ENCODE measurements at places on chromosomes 4 and X. TPM values are rescaled to one million over a fixed set of nuclear protein-coding genes. Genes with fewer than 3 reads are reported as not detected.
A peak's percentile ranks its signal among the peaks of the same experiment; 100 is the strongest.

Gene TRIM61
- 0.23 TPM for total RNA-seq

Gene MAGEA9B
- not detected for total RNA-seq

Gene FGA
- total RNA-seq = 0.53 TPM

Gene GATA1
- total RNA-seq = not detected

Gene RPGR
- 5.9 TPM for total RNA-seq

Gene CCSER1
- total RNA-seq = 9.2 TPM

Gene NLGN4X
- total RNA-seq = 24.0 TPM

Gene PRR32
- total RNA-seq = 0.34 TPM

DNA sequence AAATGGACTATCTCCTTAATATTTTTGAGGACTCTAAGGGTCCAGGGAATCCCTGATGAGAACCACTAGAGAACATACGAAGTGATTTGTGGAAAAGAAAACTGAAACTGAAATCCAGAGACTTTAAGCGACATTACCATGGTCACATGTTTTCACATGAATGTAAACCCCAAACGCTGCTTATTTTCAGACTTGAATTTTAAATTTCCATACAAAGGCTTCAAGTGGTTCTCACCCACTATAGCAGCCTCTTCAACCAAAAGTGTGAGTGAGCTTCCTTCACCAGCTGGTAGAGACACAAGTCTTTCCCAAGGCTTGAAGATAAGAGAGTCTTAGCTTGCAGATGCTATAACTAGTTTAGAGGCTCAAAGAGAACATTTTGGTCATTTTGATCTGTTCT lies 232.7 kb downstream of the MGST2 start:
- ATAC-seq = no peak

GRCh38 chr4:109465069-109465468 lies 31.5 kb downstream of the SEC24B start:
- no peak for ATAC-seq

GRCh38 chr4:147761218-147761883 lies 29.5 kb downstream of the ARHGAP10 start:
- ATAC-seq = no peak

- ATAC-seq = no peak
Measured at GRCh38 chr4:53703267-53703655, 112.0 kb upstream of the LNX1 start.

GRCh38 chrX:2875798-2876399 lies 47.2 kb downstream of the GYG2 start:
- ATAC-seq = no peak

- no peak for ATAC-seq
Measured at GRCh38 chrX:150454508-150455214, 91.5 kb downstream of the MAMLD1 start.

DNA sequence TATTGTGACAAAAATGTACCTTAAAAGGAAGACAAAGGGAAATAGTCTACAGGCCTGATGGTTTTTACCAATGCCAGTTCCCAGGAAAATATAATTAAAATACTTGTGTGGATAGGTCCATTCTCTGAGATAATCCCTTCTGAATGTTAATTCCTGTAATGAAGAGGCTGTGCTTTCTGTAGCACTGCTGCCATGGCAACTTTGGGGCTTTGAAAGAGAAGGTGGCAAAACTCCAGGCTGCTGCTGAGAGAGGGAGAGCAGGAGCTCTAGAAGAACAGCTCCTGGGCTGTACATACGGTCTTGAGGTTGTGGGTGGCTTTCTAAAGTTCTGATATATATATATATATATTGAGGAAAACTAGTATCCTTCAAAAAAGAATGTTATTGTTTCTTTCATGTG lies 125.4 kb downstream of the PDLIM5 start:
- ATAC-seq = peak; percentile 93

DNA sequence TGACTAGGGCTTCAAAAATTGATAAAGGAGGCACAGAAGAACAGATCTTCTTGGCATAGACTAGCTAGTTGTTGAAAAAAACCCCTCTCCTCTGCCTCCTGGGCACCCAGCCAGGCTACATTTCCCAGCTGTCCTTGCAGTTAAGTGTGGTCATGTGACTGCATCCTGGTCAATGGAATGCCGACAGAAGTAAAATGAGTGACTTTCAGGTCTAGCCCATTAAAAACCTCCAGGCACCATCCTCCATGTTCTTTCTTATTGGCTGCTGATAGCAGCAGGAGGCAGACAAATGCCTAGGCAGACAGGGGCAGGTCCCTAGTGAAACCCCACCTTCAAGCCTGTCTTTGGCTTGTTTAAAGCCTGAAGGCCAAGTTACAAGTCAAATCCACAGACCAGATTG lies 35.3 kb downstream of the ATXN3L start:
- ATAC-seq = no peak

GRCh38 chr4:60683357-60683756 lies 516.8 kb upstream of the ADGRL3 start:
- ATAC-seq = no peak

DNA sequence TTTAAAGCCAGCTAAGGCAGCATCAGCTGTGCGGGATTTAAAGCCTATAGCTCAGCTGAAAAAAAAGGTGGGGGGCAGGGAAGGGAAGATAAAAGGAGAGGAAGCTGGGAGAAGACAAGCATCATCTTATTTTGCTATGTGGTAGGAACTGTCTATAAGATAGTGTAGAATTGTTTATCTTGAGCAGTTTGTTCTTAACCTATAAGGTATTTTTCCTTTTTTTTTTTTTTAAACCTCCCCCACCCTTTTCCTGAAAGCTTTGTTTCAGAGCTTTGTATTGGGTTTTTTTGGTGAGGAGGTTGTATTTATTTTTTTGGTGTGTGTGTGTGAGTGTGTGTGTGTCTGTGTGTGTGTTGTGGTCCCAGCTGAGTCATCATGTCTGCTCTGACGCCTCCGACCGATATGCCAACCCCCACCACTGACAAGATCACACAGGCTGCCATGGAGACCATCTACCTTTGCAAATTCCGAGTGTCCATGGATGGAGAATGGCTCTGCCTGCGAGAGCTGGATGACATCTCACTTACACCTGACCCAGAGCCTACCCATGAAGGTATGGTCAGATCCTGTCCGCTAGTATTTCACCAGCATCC lies 531 bp downstream of the RUFY3 start:
- peak; percentile 46 for ATAC-seq
